Activated CD8-positive, alpha-beta memory T cell treated with anti-CD3 and anti-CD28 coated beads for 1 hour (primary cell): ENCODE measurements at places on chromosomes 16 and 17.

GRCh38 chr17:43439041-43439440 is 40.2 kb downstream of the ARL4D start:
- DNase-seq, result no peak

DNA sequence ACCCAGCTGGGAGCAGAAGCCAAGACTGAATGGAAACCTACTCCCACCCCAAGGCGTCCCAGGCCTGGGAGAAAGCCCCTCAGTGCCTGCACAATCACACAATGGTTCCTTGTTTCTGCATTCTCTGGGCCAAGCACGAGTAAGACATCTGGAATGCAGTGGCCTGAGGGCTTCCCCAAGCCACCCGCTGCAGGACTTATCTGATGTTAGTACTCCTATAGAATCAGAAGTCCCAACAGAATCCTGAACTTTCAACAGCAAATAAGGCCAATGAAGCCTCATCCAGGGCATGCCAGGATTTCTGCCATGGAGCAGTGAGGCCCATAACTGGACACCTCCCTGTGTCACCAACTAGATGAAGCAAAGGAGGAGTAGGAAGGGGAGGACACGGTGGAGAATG is 28.6 kb downstream of the MYO18A start:
- no peak for DNase-seq

DNA sequence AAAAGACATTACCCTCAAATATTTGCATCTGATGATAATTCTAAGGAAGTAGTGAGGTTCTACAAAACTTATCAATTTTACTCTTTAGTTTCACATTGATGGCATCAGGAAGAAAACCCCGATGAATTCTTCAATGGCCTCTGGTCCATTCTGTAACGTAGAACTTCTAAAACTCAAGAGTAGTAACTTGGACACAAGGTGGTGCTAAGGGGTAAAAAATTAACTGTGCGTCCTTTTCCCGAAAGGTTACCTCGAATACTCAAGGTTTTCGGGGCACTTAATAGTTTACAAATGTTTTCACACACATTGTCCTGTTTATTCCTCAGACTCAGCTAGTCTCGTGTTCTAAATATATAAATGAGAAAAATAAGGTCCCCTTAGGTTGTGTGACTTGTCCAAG is 517.3 kb upstream of the ZFHX3 start:
- no peak for DNase-seq

DNA sequence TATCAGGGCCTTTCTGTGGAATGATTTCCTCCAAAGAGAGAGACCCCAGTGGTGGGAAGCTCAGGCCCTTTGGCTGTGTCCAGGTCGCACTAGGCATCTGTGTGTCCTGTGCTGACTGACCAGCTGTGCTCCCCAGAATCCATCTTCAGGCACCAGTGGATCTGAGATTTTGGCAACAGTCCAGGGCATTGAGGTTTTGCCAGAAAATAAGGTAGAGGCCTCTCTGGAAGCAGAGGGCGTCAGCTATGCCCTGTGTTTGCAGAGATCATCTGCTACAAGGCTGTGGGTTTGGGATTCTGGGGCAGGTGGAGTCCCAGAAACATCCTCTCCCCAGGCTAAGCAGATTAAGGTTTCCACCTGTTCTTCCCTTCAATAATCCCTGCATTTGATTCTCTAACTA is 57.5 kb upstream of the TOB1 start:
- no peak for DNase-seq

DNA sequence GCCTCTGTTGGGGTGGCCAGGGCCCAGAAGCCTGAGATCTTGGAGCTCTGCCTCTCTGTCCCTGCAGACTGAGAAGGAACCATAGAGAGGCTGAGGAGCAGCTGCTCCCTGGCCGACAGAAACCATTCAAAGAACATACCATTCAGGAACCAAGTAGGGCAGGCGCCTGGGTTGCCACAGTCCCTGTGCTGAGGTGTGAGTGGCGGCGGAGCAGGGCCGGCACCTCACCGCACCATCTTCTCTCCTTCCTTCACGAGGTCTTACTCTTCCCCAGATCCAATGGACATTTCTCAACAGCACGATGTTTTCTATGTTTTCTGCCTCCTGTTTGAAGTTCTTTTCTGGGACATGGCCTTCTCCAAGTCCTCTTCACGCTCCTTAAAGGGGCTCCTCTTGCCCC is 22.8 kb upstream of the ALOX15 start:
- DNase-seq, result no peak

DNA sequence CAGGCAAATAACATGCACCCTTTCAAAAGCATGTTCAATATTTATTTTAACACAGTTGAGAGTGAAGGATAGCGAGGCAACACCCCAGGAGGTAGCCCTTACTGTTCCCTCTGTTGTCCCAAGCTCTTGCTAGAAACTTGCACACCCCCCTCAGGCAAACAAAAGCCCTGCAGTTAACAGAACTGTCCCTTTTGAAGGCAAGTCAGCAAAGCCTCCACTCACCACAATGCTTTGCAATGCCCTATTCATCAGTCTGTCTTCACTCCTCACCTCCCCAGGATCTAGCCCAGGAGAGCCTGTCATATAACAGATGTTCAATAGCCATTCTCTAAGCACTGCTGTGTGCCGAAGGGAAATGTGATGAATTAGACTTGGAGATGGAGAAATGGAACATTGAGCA is 3.5 kb upstream of the CNEP1R1 start:
- DNase-seq, result no peak

- no peak for DNase-seq
Observed at GRCh38 chr17:57050306-57050705, 34.7 kb upstream of the AKAP1 start.

- no peak for DNase-seq
Observed at GRCh38 chr17:49910094-49910857, 58.7 kb upstream of the DLX4 start.

DNA sequence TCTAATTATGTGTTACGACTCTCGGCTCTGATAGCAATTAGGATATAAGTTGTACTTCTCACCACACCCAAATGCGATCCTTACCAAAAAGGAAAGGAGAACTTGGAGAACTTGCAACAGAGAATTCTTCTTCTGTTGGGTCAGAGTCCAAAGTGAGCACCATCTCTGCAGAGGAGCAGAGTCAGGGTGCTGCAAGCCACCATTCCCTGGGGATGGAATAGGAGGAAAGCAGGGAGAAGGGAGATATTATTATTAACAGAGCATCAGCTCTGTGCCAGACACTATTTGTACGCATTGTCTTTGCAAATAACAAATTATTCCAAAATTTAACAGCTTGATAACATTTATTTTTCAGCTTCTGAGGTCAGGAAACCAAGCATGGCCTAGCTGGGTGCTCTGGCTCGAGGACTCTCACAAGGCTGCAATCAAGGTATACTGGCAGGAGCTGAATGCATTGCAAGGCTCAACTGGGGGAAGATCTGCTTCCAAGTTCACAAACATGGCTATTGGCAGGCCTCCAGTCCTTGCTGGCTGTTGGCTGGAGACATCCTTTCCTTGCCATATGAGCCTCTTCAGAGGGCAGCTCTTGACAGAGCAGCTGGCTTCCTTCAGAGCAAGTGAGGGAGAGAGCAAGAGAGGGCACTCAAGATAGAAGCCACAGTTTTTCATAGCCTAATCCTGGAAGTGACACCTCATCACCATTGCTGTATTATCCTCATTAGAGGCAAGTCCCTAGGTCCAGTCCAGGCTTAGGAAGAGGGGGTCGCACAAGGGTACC is 296.2 kb upstream of the CDH5 start:
- DNase-seq, result no peak

DNA sequence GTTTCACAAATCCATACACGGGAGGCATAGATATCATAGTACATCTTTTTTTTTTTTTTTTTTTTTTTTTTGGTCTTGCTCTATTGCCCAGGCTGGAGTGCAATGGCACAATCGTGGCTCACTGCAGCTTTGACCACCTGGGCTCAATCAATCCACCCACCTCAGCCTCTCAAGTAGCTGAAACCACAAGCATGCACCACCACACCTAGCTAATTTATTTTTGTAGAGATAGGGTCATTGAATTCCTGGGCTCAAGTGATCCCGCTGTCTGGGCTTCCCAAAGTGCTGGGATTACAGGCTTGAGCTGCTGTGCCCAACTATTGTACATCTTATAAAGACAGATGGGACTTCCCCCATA is 3.5 kb upstream of the RAPGEFL1 start:
- DNase-seq, result no peak

DNA sequence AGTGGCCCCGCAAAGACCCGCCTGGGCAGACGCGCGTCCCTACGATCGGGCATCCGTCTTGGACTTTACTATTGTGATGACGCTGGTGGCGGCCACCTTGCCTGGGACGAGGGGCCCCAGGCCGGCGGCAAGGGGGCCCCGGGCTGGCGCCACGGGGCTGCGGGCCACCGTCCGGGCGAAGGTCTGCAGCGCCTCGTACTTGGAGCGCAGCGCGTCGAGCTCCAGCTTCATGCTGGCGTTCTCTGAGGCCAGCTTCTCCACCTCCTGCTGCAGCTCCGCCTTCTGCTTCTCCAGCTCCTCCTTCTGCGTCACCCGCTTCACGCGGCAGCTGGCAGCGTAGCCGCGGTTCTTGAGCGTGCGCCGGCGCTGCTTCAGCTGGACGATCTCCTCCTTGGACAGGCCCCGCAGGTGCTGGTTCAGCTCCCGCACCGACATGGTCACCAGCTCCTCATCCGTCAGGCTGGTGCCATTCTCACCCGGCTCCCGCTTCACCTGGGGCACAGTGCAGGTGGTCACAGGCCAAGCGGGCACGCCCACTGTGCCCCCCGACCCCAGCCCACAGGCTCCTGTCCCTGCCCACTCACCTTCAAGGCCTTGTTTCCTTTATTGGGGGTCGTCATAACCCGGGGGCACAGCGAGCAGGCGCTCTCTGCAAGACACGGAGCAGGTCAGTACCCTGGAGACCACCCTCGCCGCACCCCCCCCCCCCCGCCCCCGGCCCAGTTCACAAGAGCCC is 4.8 kb upstream of the SIRT7 start:
- DNase-seq, result no peak

DNA sequence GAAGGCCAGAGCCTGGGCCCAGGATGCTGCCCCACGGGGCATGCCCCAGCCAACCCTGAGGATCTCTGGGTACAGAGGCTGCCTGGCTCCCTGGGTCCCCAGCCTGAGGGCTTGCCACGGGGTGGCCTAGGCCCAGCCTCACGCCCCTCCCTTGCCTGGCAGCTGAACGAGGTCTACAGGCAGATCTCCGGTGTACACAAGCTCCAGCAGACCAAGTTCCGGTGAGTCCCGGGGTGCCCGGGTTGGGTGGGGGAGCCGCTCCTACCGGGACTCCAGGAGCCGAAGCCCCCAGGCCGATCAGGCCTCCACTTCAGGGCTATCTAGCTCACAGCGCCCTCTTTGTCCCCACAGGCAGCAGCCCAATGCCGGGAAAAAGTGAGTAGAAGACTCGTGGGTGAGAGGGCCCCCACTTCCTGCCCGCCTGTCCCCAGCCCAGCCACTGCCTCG is 19.4 kb downstream of the ITGB4 start:
- no peak for DNase-seq

DNA sequence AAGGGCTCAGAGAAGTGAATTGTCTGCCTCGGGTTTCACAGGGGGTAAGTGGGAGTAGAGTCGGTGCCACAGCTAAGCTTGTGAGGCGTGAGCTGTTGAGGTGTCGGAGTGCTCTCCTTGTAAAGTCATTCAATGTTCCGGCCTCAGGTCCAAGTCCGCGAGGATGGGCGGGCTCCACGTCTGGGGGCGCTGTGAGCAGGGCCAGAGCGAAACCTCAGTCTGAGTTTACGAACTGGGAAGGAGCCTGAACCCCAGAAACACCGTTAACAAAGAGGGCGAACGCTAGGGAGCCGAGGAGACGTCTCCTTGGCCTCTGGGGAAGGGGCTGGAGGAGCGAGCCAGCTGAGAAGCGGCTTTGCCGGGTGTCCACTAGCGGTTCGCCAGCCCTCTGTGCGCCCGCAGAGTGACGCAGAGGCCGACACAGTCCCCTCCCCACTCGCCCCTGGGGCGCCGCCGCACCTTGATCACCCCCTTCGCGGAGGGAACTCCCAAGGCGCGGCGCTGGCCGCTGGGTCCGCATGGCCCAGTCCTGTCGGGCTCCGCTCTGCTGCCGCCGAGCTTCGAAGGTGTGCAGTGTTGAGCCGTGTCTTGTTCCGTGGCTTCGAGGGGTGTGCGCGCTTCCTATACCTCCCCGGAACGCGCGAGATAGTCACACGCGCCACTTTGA is 4.9 kb downstream of the IRX3 start:
- no peak for DNase-seq

DNA sequence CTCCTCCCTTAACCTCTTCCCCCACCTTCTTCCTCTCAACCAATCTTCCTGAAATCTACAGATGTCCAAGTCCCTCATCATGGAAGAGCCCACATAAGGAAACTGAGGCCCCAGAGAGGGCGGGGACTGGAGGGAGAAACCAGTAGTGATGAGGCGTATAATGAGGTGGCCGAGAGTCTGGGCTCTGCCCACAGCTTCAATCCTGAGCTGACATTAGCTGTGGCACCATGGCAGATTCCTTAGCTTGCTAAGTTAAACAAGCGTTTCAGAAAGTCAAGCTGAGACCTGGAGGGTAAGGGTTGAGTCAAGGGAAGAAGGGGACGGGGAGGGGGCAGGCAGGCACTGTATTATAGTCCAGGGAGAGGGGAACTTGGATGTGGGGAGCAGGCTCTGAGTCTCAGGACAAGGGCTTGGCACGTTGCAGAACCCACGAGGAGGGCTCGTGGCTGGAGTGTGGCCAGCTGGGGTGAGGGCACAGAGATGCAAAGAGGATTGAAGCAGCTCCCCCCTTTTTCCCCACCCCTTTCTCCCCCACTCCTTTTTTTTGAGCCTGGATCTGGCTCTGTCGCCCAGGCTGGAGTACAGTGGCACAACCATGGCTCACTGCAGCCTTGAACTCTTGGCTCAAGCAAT is 13.3 kb downstream of the ARHGAP23 start:
- DNase-seq, result no peak

- peak; percentile 12 for DNase-seq
Observed at GRCh38 chr16:14249291-14250032, 178.3 kb downstream of the MRTFB start.

GRCh38 chr17:41153856-41154255 is 4.2 kb upstream of the KRTAP4-5 start:
- no peak for DNase-seq

- no peak for DNase-seq
Observed at GRCh38 chr16:12202486-12202885, 226.0 kb downstream of the SNX29 start.

- DNase-seq, result no peak
Observed at GRCh38 chr16:1159325-1159972, 6.5 kb downstream of the CACNA1H start.

DNA sequence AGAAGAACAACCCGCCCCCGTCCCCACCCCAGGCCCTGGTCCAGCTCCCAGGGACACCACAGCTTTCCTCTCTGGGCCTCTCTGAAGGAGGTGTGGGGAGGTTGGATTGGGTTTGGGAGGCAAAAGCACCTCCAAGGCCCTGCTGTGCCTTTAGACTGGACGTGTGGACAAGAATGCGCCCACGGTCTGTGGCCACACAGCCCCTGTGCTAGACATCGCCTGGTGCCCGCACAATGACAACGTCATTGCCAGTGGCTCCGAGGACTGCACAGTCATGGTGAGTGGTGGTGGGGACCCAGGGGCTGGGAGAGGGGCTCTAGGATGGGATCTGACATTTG is 3.0 kb downstream of the CORO1A start:
- no peak for DNase-seq

GRCh38 chr17:62191390-62192361 is 126.6 kb upstream of the MED13 start:
- no peak for DNase-seq
